Kidney epithelial cell (primary cell): ENCODE measurements at places on chromosomes 11 and 22.

- no peak for DNase-seq
These were observed 20.9 kb downstream of the MICALL1 start for GRCh38 chr22:37926771-37927636.

DNA sequence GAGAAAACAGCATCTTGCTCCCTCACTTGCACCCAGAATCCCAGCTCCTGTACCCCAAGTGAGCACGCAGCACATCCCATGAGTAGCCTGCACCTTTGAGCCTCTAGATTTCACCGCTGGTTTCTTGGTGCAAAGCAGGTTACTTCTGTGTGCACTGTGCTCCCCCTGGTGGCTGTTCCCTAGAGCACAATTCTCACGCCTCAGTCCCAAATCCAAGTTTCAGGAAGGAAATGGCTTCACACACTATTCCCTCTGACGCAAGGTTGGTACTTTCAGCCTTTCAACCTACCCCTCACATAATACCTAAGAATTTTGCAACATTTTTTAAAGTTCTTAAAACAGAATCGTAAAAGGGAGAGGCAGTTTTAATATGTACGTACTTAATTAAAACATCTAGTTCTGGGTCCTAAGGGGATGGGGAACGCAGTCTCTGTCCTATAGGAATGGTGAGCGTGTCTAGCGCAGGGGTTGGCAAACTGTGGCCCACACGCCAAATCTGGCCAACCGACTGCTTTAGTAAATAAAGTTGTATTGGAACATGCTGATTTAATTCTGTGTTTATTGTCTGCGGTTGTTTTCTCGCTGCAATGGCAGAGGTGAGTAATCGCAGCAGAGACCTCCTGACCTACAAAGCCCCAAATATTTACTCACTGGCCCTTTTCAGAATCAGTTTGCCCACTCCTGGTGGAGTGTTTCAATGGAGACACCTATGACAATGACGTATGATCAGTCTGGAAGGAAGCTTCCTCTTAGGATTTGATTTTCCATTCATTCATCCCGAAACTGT is 27.5 kb downstream of the DHCR7 start:
- peak; percentile 5 for DNase-seq

DNA sequence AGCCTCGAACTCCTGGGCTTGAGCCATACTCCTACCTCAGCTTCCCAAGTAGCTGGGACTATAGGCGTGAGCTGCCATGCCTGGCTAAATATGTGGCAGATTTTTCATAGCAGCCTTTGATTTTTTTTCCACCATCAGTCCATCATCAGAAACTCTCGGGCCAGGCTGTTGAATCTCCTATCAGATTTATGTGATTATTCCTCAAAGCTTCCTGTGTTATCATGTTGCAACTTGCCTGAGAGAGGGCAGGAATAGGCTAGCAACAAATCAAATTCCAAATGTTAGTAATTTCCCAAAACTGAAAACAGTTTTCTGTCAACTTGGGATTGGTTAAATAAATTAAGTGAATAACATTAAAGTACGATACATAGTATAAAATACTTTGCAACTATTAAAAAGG is 3.4 kb downstream of the LRRC51 start:
- no peak for DNase-seq

DNA sequence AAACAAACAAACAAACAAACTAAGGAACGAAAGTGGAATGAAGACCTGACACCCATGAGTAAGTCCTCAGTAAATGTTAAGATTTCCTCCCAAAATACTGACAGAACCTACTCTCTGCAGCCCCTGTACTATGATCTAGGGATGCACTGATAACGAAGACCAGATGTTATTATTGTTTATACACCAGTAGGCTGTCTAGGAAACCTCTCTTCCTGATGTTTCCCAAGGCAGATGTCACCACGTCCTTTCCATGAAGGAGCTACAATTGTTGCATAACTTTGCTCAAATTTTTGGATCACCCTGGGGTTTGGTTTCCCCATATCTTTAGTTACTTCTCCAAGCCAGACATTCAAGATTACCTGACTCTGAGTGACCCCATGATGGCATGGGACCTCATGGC is 340.7 kb downstream of the MIAT start:
- DNase-seq, result no peak

GRCh38 chr11:123187665-123188507 is 7.2 kb downstream of the CLMP start:
- DNase-seq, result no peak

DNA sequence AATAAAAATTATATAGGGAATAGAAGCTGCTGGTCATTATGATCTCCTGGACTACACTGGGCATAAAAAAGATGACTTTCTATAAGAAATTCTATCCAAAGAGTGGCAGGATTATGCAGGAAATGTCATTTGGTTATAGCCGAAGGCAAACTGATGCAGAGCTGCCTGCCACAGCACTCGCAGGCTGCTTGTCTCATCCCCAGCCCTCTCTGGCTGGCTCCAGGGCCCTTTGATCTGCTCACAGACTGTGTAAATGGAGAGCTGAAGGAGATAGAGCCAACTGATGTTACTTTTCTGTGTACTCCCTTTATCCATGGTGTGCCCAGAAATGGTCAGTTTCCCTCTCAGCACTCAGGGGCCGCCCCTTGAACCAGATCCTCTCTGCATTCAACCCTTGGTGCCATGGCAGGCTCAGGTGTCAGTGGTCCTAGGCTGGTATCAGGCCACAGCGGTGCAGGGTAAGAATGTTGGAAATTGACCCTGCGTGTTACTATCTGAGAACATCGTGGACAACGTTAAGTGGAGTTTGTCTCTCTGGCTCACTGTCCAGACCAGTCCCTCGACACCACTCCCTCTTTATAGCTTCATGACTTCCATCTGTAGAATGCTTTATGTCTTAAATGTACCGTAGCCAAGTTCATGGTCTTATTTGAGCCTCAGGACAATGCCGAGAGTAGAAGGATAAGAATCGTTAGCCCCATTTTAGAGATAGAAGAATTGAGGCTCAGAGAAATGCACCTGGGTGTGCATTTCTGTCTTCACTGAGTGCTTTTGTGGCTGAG is 27.8 kb downstream of the TEAD1 start:
- DNase-seq, result no peak

GRCh38 chr11:4682623-4683419 is 14.8 kb downstream of the OR51E2 start:
- no peak for DNase-seq

DNA sequence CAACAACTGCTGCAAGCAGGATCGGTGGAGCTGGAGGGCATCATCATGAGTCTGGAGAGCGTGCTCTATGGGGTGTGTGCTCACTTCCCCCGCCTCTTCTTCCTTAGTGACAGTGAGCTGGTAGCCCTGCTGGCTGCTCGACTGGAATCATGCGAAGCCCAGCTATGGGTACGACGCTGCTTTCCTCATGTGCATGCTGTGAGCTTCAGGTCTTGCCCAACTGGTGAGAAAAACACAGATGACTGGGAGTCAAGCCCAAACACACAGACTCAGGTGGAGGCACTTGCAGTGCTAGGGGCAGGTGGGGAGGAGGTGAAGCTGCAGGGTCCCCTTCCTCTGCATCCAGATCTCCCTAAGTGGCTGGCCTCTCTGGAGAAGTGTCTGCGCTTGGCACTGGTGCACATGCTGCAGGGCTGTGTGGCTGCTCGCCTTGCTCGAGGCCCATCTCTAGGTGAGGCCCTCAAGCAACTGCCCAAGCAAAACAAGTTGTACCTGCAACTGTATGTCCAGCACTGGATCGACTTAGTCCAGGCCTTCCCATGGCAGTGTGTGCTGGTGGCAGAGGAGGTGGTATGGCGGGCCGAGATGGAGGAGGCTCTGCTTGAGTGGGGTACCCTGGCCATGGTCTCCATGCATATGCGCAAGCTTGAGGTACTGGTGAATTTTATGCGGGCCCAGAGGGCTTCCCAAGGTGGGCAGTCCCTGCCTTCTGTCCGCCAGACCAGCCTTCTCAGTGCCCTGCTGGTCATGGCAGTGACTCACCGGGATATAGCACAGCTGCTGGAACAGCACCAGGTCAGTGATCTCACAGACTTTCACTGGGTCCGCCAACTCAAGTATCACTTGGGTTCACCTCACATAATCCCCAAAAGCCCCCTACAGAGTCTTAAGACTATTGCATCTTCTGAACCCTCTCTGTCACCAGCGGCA is 48.1 kb downstream of the DNHD1 start:
- no peak for DNase-seq

- no peak for DNase-seq
These were observed 377.2 kb downstream of the BRD1 start for GRCh38 chr22:49450498-49450897.

DNA sequence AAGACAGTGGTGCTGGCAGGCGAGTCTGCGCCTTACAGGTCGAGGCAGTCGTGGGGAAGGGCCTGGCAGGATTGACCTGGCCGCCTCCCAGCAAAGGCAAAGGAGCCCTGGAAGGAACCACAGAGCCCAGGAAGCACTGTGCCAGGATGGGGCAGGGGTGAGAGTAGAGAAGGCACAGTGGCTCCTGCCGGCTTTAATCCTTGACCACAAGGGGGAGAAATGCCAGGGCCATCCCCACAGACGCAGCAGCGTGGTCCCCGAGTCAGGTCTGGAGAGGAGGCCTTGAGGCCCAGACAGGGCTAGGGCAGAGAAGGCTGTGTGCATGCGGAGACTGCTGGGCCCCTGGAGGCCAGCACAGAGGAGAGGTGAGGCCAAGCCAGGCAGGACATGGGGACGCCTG is 9.9 kb upstream of the NDUFS8 start:
- DNase-seq, result no peak

DNA sequence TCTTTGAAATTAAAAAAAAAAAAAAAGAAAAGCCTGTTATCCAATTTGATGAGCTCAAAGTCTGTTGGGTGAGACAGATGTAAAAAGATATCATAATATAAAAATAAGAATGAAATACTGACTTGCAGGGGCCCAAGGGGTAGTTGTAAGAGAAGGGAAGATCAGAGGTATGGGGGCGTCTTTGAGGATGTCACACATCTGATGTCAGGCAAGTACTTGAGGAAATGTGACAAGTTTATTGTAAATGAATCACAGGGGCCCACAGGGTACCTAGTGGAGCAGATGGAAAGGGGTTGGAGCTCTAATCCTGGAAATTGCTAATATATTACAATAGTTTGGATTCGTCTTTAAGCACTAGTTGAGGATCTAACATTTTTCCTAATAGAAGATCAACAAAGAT is 131.6 kb downstream of the MAML2 start:
- DNase-seq, result no peak

GRCh38 chr11:75797792-75798191 is 17.2 kb upstream of the UVRAG start:
- DNase-seq, result no peak

- no peak for DNase-seq
These were observed 99.4 kb upstream of the ZC3H12C start for GRCh38 chr11:109993786-109994185.

DNA sequence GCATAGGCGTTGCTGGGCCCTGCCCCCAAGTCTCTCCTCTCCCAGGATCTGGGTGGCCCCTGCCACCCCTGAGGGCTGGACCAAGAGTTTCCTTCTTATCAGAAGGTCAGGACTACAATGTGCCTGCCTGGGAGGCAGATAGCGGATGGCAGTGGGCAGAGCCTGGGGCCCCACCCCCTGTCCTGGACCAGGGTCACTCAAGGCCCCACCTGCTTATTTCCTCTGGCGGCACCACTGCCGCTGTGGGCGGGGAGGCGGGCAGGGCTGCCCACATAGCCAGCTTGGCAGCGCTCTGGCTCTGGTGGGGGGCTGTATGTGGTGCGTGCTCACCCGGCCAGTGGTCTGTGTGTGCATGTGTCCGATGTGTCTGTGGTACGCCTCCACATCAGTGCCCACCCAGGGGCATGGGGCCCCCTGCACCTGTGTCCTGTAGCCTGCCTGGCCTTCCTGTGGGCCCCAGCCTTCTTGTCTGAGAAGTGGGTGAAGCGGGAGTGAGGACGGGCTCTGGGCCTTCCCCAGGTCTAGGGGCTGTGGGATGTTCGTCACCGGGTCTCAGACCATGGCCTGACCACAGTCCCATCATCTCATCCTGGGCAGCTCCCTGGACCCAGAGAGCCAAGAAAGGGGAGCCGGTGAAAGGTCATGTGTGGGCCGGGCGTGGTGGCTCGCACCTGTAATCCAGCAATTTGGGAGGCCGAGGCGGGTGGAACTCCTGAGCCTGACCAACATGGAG is 3.0 kb downstream of the GAS2L1 start:
- no peak for DNase-seq

DNA sequence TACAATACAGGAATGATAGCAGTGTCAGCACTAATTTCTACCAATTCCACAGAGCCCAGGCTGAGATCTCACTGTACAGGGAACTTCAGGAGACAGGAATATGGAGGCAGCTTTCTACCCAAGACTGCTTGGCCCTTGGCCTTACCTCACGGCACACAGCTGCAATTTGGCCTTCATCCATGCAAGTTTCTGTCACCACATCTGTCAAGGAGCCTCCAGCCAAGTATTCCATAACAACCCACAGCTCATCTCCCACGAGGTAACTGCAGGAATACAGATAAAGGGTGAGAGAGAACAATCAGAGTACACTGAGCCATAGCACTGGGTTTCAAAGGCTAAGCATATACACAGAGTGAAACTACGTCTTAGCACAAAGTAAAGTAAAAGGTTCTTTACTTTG is 39.0 kb upstream of the GDPD4 start:
- no peak for DNase-seq

- no peak for DNase-seq
These were observed 8.2 kb downstream of the CREB3L1 start for GRCh38 chr11:46285594-46286033.

- no peak for DNase-seq
These were observed 14.9 kb downstream of the PPM1F start for GRCh38 chr22:21937821-21938070.
